Large intestine (tissue), 12 donors: ENCODE measurements at places on chromosomes 16 and 17.

GRCh38 chr16:22364241-22364640, 10.2 kb downstream of the CDR2 start:
- DNase-seq = no peak

DNA sequence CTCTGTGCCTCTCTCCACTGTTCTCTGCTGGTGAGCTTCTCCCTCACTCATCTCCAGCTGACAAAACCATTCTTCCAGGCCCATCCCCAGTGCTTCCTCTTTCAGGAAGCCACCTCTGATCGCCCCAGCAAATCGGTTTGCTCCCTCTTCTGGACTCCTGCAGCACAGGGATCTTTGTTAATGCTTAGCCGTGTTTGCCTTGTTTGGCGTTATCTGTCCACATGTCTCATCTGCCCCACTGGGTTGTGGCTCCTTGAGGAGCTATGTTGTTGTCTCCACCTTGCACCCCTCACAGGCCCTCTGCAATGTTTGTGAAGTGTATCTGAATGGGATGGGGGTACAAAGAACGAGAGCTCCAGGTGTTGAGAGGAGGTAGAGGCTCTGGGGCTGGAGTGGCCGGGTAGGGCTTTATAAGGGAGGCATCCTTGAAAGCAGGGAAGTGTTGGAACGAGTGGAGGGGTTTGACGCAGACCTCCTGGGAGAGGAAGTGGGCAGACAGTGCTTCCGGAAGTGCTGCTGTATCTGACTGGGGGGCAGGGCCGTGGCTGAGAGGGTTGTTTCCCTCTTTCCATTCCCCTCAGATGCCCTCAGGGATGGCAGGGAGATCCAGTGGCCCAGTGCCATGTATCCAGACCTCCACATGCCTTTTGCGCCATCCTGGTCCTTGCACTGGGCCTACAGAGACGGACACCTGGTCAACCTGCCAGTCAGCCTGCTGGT, 27.8 kb downstream of the CASKIN2 start:
- DNase-seq = no peak

- DNase-seq = peak; percentile 51
Observed at GRCh38 chr17:77959926-77960521, 1.5 kb downstream of the TNRC6C start.

GRCh38 chr16:72552654-72553053, 380.7 kb upstream of the PMFBP1 start:
- no peak for DNase-seq

DNA sequence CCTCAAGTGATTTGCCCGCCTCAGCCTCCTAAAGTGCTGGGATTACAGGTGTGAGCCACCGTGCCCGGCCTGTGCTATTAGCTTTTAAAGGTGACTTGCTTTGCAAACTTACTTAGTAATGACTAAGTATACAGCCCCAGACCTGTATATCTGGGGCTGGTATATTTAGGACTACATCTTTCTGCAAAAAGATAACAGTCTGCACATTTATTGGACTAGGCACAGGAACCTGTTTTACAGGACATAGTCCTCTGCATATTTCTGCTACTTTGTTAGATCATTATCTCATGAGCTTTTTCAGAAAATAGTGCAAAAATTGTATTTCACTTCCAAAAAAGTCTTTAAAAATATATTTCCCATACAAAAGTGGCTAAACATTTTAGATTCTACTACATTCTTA, 1.3 kb downstream of the KRT24 start:
- DNase-seq = no peak

GRCh38 chr16:48558371-48558841, 51.6 kb downstream of the N4BP1 start:
- DNase-seq = no peak

- no peak for DNase-seq
Observed at GRCh38 chr17:80876950-80877728, 114.5 kb upstream of the CHMP6 start.

GRCh38 chr17:16878084-16878483, 93.8 kb downstream of the TNFRSF13B start:
- DNase-seq = no peak

GRCh38 chr17:9519583-9520272, 55.9 kb downstream of the STX8 start:
- DNase-seq = no peak

- no peak for DNase-seq
Observed at GRCh38 chr16:70570967-70571570, 47.5 kb downstream of the SF3B3 start.

DNA sequence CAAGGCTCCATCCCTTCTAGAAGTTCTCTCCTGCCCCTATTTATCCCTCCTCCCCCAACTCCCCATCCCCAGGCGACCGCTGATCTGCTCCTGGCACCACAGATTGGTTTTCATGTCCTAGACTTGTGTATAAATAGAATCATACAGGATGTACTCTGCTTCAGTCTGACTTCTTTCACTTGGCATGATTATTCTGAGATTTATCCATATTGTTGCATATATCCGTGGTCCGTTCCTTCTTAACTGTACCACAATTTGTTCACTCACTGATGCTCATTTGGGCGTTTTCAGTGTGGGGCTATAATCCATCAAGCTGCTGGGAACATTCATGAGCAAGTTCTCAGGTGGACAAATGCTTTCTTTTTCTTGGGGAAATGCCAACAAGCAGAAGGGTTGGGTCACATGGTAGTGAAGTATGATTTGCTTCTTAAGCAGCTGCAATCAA, 23.9 kb downstream of the PITPNM3 start:
- no peak for DNase-seq

DNA sequence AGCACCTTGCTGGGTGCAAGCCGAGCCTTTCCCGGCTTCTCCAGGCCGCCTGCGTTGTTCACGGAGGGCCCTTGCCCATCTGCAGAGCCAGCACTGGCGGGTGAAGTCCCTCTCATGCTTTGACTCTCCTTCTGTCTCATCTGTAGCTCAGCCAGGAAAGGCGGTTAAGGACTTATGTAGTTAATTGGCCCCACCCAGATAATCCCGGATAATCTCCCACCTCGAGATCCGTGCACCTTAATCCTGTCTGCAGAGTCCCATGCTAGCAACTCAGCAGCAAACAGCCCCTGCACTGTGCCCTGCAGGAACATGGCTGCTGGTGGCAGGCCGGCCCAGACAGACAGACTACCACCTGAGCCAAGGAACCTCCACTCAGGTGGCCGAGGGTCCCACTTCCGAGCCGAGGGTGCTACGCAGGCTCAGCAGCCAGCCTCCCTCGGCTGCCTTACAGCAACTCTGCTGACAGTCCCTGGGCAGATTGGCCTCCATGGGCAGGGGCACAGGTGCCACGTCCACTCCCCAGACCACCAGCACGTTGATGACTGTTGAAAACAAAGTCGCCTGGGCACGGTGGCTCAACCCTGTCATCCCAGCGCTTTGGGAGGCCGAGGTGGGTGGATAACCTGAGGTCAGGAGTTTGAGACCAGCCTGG, 16.9 kb downstream of the RAB40C start:
- no peak for DNase-seq

- DNase-seq = no peak
Observed at GRCh38 chr17:57092779-57093178, 7.7 kb downstream of the AKAP1 start.

- DNase-seq = no peak
Observed at GRCh38 chr17:43909537-43910231, 2.3 kb upstream of the MPP2 start.

DNA sequence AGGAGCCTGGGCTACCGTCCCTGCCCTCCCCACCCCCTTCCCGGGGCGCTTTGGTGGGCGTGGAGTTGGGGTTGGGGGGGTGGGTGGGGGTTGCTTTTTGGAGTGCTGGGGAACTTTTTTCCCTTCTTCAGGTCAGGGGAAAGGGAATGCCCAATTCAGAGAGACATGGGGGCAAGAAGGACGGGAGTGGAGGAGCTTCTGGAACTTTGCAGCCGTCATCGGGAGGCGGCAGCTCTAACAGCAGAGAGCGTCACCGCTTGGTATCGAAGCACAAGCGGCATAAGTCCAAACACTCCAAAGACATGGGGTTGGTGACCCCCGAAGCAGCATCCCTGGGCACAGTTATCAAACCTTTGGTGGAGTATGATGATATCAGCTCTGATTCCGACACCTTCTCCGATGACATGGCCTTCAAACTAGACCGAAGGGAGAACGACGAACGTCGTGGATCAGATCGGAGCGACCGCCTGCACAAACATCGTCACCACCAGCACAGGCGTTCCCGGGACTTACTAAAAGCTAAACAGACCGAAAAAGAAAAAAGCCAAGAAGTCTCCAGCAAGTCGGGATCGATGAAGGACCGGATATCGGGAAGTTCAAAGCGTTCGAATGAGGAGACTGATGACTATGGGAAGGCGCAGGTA, 762 bp downstream of the CDK12 start:
- no peak for DNase-seq

- no peak for DNase-seq
Observed at GRCh38 chr17:16975277-16975651, 3.3 kb upstream of the TNFRSF13B start.

DNA sequence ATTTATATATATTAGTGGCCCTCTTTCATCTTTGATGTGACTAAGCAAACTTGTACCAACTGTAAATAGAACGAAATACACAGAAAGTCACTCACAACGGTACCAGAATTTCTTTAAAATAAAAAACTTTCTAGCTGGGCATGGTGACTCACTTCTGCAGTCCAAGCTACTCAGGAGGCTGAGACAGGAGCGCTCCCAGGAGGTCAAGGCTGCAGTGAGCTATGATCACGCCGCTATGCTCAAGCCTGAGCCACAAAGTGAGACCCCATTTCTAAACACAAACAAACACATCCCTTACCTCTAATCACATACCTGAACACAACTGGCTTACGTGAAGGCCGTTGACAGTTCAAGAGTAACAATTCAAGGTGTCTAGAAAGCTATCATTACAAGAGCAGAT, 29.7 kb downstream of the STAT5B start:
- no peak for DNase-seq

DNA sequence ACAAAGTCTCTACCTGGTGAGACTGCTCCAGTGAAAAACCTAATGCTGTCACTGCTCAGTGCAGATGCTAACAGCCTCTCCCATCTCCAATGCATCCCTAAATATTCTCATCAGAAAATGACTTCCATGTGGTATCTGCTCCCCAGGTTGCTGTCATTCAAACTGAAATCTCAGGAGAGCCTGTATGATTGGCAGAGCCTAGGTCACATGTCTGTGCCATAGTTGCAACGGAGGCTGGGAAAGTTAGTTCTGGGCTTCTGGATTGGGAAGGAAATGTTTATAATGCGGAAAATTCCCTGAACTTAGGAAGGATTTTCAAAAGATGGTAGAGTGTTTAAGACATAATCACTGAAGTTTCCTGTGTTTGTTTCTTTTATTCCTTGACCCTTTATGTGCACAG, 206.4 kb upstream of the ZKSCAN2 start:
- no peak for DNase-seq

- DNase-seq = no peak
Observed at GRCh38 chr17:44007346-44008204, 3.2 kb downstream of the NAGS start.

DNA sequence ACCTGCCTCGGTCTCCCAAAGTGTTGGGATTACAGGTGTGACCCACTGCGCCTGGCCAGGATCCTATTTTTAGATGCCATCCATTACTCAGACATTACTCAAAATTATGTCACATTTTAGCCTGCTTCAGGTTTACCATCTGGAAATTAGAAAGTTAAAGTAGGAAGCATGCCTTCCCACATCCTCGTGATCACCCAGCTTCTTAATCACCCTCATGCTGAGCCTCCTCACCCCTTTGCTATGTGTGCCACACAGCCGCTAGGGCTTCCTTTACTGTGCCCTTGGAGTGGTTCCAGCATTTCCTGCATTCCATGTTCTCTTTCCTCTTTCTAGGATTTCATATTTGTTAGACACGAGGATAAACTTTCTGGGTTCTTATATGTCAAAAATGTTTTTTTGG, 9.3 kb downstream of the ADORA2B start:
- no peak for DNase-seq

GRCh38 chr16:57390636-57391295, 13.8 kb upstream of the CCL17 start:
- DNase-seq = peak; percentile 67

DNA sequence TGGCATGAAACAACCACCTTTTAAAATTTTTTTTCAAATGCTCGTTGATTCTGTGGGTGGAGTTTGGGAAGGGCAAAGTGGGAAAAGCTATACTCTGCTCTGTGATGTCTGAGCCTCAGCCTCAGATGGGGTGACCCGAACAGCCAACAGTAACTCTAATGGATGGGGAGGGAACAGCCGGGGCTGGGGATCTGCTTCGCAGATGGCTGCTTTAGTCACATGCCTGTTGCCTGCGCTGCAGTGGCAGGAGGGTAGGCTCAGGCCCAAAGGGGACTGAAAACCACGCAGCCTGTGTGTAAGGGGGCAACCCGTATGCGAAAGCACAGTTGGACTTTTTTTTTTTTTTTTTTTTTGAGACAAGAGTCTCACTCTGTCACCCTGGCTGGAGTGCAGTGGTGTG, 14.9 kb upstream of the MAPK3 start:
- DNase-seq = no peak

- DNase-seq = no peak
Observed at GRCh38 chr16:50578137-50578536, 29.9 kb downstream of the NKD1 start.
